ENCODE measurements at places on chromosomes 11 and 22. TPM values are rescaled to one million over a fixed set of nuclear protein-coding genes. Genes with fewer than 3 reads are reported as not detected.

CNIH2 gene
- total RNA-seq: 1.2 TPM

LRP4 gene
- total RNA-seq: 0.12 TPM

C11orf54 gene
- total RNA-seq: 18.3 TPM

TMEM86A gene
- total RNA-seq: 0.98 TPM

DNA sequence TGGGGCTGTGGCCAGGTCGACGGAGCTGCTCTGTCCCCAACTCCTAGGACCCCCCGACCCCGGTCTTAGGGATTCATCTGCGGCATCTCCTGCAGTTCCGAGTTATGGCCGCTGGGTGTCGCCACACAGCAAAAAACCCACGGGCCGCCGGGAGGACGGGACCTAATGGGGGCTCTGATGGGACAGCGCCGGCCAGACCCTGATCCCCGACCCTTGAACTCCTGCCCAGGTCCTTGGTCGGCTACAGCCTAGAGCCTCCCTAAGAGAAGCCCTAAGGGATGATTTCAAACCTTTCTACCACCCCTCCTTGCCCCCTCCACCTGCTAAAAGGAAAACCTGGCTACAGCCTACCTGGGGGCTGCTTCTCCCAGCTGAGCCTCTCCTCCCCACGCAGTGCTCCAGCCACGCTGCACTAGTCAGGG lies 30.8 kb upstream of the LRRC10B start:
- peak; percentile 61 for DNase-seq

GRCh38 chr11:6200975-6201374 lies 2.0 kb downstream of the OR52W1 start:
- DNase-seq: no peak

GRCh38 chr11:3192511-3193372 lies 25.9 kb downstream of the MRGPRG start:
- no peak for DNase-seq

DNA sequence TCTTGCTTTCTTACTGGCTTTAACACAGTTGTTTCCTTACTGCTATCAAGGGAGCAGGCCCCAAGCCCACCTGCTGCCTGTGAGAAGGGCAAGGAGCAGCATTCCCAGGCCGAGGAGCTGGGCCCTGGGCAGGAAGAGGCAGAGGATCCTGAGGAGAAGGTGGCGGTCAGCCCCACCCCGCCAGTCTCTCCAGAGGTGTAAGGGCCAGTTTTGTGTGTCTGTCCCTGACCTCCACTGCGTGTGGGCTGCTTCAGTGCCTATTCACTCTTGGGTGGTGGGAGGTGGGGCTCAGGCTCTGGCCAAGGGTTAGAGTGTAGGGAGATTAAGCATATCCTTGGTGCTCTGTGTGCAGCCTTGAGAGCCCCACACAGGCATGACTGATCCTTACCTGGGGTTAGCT lies 55.1 kb downstream of the CEP164 start:
- DNase-seq: no peak

GRCh38 chr11:35142481-35143075 lies 3.6 kb downstream of the CD44 start:
- DNase-seq: no peak

- no peak for DNase-seq
These were observed 319.9 kb downstream of the NTM start for GRCh38 chr11:131690362-131690761.

- no peak for DNase-seq
These were observed 74.3 kb downstream of the C11orf65 start for GRCh38 chr11:108393046-108393445.

GRCh38 chr11:124722176-124722575 lies 17.6 kb upstream of the NRGN start:
- no peak for DNase-seq

DNA sequence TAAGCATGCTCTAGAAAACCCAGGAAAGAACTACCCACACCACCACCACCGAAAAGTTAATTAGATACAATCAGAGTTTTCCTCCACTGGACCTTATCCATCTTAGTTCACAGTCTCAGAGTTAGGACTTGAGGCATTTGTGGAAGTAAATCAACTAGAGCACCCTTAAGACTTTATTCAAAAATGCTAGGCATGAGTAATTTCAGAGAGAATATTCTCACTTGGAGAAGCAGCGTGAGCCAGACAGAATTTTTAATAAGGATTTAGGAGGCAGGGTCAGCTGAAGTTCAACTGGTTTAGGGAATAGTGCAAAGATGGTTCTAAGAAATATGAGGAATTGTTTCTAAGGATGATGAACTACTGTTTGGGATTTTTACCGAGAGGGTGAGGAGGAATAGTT lies 1.2 kb upstream of the OLFML1 start:
- no peak for DNase-seq

DNA sequence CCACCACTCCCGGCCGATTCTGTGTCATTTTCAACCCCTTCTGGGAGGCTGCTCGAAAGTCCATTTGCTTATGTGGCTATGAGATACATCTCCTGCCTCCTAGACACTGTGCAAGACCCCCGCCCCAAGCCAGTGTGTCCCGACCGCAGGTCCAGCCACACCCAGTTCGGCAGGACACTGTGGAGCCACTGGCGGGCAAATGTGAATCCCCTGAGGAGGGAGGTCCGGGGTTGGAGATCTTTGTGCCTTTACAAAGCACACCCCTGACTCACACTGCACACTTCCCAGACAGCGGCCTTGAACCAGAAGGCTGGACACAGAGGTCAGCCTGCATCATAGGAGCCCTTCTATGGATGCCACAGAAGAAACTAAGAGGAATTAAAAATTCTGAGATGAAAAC lies 17.4 kb downstream of the FXYD6 start:
- DNase-seq: no peak
